ENCODE measurements at places on chromosomes 3 and 15.

DNA sequence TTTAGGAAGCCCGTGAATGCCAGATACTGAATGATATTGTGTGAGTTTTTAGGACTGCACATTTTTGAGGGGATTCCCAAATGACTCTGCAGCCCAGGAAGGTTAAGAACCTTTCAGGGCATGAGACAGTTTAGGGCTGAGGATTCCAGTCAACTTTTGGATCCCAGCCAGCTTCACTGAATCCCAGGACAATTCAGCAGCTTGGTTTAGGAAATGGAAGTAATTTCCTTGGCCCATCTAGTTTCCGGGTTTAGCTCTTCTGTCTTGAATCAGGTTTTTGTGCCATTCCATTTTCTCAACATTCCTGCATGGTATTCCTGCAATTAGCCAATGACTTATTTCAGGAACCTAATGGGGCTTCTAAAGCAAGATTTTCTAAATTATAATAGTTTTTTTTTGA, 253.9 kb downstream of the LSAMP start:
- no peak for DNase-seq

- DNase-seq = no peak
Observed at GRCh38 chr15:91872356-91873137, 19.0 kb downstream of the SLCO3A1 start.

- no peak for DNase-seq
Observed at GRCh38 chr15:70109978-70110377, 12.3 kb upstream of the TLE3 start.

DNA sequence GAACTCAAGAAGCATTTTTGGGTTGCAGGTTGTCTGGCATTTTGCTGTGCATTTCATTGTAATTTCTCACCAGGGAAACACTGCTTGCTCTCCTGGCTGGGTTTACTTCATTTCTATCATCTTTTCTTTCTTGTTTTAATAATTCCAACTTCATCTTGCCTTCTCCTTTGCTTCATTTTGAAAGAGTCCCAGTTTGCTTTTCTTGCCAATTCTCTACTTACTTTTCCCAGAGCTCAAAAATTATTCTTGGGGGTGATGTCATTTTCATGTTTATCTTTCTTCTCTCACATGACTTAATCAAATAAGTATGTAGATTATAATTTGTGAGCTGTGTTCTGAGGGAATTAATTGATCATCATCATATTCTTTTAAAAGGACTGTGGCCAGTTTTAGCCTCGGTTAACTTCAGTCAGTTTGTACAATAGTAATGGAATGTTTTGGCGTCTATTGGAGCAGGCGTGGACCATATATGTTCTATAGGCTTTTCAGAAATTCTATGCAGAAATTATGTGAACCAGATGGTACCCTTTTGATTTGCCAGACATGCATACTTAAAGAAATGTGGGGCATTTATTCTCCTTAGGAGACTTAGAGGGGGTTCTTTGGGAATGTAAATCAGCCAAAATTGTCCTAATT, 30.1 kb downstream of the SH3GL3 start:
- DNase-seq = no peak

DNA sequence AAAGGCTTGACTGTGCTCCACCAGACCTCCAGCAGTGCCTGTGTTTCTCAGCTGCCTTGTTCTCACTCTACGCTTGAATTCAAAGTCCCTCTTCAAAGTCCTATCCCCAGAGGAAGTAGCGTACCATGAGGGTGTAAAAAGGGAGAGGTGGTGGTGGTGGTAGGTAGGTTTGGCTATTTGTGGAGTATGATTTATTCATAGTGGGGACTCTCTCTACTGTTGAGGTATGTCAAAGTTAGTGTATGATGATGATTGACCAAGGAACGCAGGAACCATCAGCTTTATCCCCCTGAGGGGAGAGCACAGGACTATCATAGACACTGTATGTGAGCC, 137.9 kb downstream of the GHSR start:
- DNase-seq = no peak

DNA sequence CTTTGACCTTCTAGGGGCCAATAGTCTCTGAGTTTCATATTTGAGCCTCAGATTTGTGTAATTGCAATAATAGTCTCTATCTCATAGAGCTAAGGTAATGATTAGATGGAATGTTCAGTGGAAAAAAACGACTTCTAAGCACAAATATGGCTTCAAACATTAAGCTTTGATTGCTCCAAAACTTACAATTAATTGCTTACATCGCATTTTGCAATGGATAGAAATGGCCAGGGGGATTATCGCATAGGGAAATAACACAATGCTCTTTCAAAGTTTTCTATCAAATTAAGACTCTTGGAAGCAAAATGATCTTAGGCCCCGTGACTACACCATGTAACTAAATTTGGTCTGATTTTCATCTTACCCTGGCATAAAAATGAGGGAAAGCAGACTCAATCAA, 888.6 kb downstream of the AGBL1 start:
- no peak for DNase-seq

DNA sequence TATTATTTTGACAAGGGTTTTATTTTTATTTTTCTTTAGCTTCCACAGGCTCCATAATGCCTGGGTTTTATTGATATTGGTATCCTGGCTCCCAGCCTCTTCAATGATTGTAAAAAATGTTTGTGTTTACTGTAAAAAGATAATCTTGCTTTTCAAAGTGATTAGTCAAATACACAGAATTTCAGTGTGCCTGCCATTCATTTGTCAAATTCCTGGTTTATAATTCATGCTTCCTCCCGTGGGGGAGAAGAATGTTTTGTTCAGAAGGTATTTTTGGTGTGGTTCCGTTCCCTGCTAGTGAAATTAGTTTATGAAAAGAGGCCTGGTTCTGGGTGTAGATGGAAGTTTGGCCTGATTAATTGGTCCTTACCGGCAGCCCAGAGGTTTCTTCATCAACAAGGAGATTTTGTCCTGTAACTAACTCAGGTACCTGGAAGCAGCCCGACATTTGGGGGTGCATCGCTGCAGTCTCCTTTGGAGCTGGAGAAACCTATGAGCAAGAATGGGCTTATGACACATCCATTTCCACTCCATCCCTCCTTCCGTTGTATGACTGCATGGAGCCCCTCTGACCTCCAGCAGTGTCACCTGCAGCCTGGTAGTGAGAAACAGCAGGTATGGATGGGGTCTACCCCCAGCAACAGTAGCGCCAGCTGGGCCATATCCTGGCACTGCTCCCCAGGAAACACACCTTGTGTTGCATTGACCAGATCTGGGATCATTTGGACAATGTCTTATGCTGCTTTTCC, 101.5 kb downstream of the PGPEP1L start:
- DNase-seq = no peak

- DNase-seq = no peak
Observed at GRCh38 chr15:57130956-57131355, 212.5 kb downstream of the TCF12 start.

Data from activated CD4-positive, alpha-beta memory T cell treated with anti-CD3 and anti-CD28 coated beads for 36 hours (primary cell).